Activated CD4-positive, CD25-positive, alpha-beta regulatory T cell treated with anti-CD3 and anti-CD28 coated beads, Interleukin-2, amount 50 U/mL, for 24 hours (primary cell): ENCODE measurements at places on chromosomes 13 and 19.

GRCh38 chr13:79880818-79881217, 399.9 kb downstream of the NDFIP2 start:
- ATAC-seq = no peak

- no peak for ATAC-seq
These were observed 10.8 kb downstream of the RINL start for GRCh38 chr19:38867171-38867780.

DNA sequence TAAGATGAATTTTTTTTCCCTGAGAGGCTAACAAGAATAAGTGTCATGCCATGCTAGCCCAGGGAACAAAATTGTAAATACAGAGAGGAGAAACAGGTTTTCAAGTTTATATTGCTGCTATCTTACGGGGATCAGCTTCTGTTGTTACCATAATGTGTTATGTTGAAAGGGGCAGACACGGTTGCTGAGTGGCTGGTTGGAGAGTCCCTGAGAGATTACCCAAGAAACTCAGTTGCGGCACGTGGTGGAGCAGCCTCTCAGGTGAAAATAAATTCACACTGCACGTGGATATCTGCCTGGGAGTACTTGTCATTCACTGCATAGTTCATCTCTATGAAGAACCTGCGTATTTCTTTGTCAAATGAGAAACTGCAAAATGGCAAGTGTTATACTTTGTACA, 293.6 kb downstream of the TDRD3 start:
- ATAC-seq = no peak

- ATAC-seq = no peak
These were observed 12.7 kb downstream of the SMIM24 start for GRCh38 chr19:3467437-3468198.

DNA sequence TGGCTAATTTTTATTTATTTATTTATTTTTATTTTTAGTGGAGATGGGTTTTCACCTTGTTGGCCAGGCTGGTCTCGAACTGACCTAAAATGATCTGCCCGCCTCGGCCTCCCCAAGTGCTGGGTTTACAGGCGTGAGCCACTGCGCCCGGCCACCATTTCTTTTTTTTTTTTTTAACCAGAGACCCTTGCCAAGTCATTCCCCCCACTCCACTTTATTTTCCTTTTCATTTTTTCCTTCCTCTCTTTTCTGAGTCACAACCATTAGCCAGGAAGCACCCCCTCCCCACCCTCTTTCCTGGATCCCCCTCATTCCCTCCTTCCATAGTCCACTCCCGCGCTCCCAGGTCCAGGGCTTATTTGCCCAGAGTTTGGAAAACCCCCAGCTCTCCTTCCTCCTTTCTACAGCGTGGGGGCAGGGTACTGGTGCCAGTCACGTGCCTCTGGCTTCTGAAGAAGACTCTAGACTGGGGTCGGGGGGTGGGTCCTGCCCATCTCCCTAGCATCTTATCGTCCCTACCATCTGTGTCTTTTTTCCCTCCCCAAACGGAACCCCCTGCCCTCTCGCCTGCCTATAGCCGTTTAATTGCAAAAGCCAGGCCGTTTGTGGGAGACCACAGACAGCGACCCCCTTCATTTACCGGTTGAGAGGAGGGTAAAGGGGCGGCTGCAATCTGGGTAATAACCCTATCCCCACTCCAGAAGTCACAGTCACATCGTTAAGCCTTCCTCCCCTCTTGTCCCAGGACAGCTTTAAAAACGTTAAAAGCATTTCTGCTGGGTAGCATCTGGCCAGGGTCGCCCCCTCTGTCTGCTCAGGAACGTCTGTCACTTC, 1.1 kb upstream of the CALR start:
- ATAC-seq = no peak

DNA sequence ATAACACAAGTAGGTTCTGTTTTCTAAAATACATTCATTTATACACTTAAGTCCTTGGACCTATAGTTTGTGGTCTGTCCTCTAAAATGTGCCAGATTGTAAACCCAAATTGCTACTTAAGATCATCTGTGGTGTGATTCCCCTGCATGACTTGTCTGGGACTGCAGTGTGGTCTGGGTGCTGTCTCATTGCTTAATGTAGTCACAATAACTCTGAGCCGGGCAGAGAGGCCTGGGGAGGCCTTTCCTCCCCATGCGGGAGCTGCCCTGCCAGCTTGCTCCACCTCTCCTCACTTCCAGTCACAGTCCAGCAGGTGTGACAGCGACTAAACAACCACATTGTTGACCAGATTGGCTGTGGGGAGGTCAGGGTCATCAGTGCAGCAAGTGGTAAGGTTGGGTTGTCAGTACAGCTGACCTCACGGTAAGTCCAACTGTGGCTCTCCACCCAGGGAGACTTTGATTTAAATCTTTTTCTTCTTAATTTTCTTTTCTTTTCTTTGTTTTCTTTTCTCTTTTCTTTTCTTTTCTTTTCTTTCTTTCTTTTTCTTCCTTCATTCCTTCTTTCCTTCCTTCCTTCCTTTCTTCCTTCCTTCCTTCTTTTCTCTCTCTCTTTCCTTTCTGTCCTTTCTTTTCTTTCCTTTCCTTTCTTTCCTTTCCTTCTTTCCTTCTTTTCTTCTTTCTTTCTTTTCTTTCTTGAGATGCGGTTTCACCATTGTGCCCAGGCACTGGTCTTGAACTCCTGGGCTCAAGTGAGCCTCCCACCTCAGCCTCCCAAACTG, 4.4 kb upstream of the TUBA3C start:
- no peak for ATAC-seq

DNA sequence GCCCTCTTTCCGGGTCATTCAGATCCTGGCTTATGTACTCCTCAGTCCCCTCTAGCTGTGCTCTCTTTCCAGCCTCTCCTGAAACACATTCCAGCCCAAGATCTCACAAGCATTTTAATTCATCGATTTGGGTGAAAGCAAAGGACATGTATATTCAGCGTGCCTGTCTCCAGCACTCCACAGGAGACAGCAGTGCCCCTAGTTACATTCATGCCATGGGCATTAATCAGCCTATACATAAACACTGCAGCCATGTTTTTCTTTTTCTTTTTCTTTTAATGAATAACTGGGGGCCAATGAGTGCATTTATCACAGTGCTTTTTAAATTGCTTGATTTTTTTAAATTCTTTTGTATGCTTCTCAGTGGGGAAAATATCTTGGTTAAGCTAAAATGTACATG, 199.1 kb downstream of the DCT start:
- no peak for ATAC-seq

GRCh38 chr13:95480791-95481780, 71.4 kb upstream of the CLDN10 start:
- no peak for ATAC-seq

DNA sequence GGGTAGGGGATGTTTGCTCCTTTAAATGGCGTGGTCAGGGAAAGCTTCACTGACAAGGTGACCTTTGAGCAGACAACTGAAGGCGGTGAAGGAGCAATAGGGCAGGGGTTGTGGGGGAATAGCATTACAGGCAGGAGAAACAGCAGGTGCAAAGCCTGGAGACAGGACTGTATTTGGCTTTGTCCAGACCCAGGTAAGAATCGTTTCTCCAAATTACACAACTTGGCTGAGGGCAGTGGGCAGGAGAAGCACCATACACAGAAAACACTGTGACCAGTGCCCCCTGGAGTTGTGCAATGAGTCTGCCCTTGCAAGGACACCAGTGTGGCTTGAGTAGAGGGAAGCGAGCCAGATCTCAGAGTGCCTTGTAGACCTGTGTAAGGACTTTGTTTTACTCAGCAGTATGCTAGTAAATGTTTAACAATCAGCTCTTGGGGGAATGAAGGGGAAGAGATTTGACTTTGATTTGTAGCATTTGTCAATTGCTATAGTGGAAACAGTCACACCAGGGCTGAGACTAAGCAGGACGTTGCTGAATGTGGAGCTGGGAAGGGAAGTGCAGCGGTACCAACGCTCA, 360.0 kb downstream of the DCT start:
- ATAC-seq = no peak

- no peak for ATAC-seq
These were observed 209.7 kb downstream of the SPRY2 start for GRCh38 chr13:80131204-80131603.
